ENCODE measurements at places on chromosomes 11 and 22.

DNA sequence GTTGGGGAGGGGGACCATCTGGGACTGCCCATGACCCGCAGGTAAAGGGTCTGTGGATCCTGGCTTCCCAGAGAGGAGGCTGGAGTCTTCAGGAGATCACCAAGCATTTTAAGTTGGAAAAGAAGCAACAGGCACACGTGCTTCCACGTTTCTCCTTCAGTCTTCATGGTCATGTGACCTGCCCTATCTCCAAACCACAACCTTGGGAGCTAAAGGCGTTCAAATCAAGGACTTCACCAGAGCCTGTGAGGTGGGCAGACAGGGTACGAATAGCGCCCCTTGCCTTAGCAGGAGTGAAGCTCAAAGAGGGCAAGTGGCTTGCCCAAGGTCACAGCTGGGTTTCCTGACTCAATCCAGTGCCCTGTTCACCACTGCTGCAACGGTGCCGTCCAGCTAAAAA is 6.7 kb downstream of the TMEM184B start:
- DNase-seq = no peak

- no peak for DNase-seq
Observed at GRCh38 chr11:32266601-32267000, 168.7 kb downstream of the WT1 start.

DNA sequence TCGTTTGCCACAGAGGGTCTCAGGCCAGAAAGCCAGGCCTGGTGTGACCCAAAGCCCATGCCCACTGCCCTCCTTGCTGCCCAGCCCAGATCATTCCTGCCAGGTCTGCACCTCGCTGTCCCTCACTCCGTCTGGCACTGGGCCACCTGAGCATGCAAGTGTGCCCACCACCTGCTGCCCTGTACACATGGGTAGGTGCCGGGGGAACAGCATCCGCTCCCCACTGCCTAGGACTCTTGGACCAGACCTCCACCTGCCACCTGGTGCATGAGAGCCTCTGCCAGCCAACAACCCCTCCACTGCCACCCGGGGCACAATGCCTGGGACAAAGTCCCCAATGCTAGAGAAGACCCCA is 12.5 kb downstream of the MGAT3 start:
- no peak for DNase-seq

GRCh38 chr22:38176170-38176741 is 5.4 kb downstream of the PLA2G6 start:
- DNase-seq = no peak

DNA sequence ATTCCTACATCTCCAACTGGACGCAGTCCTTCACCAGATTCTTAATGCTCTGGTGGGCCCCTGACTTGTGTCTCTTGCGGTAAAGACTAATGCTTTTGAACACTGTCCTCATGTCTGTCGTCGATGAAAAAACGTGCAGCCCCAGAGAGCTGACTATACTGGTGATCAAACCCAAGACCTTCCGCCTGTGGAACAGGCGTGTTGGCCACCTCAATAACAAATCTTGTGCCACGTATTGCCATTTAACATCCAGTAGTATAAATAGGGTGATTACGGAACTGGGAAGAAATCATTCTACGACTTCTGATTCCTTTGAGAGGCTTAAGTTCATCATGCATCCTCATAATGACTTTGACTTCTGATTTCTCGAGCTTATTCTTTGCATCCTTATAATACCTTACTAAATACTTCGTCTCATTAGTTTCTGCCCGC is 45.6 kb downstream of the OR4D9 start:
- peak; percentile 25 for DNase-seq

GRCh38 chr22:49957826-49958365 is 2.7 kb upstream of the PIM3 start:
- no peak for DNase-seq

DNA sequence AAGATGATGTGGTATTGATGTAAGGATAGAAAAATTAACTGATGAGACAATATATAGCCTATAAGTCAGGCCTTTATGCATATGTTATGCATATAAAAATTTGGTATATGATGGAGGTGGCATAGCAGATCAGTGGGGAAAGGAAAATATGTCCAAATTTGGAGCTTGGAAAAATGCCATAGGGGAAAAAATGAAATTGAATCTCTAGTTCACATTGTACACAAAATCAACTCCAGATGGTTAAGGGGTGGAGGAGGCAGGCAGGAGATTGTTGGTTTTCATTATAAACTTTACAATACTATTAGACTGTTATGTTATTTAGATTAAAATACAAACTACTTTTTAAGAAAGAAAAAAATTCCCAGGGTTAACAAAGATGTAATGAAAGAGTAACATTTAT is 15.1 kb upstream of the CD3E start:
- no peak for DNase-seq

DNA sequence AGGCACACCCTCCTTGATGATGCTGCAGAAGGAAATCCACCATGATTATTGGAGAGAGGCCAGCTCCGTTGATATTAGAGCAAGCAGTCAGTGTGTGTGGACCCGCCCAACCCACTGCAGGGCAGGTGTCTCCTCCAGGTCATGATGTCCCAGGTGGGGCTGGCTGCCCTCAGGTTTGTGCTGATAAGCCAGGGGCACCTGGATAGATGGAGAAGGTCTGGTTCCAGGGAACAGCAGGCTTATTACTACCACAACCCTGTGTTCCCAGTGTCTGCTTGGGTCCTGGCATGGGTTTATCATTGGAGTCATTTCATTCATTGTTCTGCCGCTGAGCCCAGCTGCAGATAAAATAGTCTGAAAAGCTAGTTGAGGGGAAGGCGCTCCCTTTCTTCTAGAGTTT is 181.1 kb upstream of the NECTIN1 start:
- DNase-seq = no peak

- DNase-seq = peak; percentile 29
Observed at GRCh38 chr11:57513911-57514537, 1.5 kb downstream of the SLC43A1 start.

All from activated CD4-positive, alpha-beta T cell treated with anti-CD3 and anti-CD28 coated beads, Interleukin-2, Interleukin-4, amounts not matched to agents 100 ng/mL and 50 ng/mL, durations not matched to agents 16 hours and 8 hours (primary cell).